AG20443 (cell line): ENCODE measurements at places on chromosomes 4 and X.

DNA sequence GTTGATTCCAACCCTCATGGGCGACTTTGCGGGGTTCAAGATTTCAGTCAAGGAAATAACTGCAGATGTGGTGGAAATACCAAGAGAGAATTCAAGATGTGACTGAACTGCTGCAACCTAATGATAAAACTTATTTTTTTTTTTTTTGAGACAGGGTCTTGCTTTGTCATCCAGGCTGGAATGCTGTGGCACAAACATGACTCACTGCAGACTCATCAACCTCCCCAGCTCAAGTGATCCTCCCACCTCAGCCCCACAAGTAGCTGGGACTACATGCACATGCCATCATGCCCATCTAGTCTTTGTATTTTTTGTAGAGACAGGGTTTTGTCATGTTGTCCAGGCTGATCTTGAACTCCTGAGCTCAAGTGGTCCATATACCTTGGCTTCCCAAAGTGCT, 19.5 kb upstream of the WDFY3 start:
- no peak for DNase-seq

- DNase-seq = peak; percentile 15
Observed at GRCh38 chrX:110142096-110142495, 139.2 kb downstream of the TMEM164 start.

DNA sequence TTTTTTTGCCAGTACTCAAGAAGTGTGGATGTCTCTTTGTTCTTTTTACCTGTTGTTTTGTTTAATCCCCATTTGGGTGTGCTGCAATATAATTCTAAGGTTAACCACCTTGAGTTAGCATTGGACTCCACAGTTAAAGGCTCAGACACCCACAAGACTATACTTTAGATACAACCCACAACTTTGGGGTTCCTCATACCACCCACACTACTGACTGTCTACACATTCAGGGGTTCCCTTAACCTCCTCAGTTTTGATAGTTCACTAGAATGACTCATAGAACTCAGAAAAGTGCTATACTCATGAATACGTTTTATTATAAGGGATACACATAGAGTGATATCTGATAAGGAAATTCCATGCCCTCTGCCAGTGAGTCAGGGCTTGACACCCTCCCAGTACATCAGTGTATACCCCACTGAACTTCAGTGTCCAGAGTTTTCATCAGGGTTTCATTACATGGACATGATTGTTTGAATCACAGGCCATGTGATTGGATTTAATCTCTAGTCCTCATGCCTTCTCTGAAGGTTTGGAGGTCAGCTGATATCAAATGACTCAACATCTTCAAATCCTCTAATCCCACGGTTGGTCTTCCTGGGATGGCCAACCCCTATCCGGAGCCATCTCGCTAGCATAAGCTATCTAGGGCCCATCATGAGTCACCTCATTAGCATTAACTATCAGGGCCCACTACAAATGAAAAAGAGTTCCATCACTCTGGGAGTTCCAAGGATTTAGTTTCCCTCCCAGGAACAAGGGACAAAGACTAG, 357.7 kb upstream of the EMCN start:
- DNase-seq = no peak

DNA sequence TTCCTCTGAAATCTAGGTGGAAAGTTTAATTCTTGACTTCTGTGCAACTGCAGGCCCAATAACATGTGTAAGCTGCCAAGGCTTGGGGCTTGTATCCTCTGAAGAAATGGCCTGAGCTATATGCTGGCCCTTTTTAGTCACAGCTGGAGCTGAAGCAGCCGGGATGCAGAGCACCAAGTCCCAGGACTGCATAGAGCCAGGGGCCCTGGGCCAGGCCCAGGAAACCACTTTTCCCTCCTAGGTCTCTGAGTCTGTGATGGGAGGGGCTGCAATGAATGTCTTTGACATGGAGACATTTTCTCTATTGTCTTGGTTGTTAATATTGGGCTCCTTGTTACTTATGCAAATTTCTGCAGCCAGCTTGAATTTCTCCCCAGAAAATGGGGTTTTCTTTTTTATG, 588.5 kb downstream of the CENPC start:
- no peak for DNase-seq

DNA sequence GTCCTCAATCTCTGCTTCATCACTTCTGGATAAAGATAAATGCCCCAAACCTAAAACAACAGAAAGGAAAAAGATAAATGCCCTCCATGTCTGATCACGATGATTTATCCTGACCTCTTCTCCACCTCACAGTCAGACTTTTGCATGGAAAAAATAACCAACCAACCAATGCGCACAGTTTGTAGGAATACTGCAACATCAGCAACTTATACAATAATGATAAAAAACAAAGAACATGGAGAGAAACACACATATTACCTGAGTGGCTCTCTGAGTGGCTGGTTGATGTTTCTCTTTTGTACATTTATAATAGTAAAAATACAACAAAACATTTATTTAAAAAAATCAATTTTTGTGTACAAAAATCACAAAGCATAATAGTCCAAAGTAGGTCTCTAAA, 93.0 kb upstream of the PUDP start:
- no peak for DNase-seq

- DNase-seq = no peak
Observed at GRCh38 chrX:131739823-131740222, 195.9 kb downstream of the OR13H1 start.
